ENCODE measurements at places on chromosomes 3 and 15. TPM values are rescaled to one million over a fixed set of nuclear protein-coding genes. Genes with fewer than 3 reads are reported as not detected.

TMEM207 gene
- not detected for total RNA-seq

PROK2 gene
- total RNA-seq = 0.23 TPM

SACM1L gene
- total RNA-seq = 80.3 TPM

PDIA5 gene
- total RNA-seq = 13.3 TPM

SPATA12 gene
- total RNA-seq = not detected

PXYLP1 gene
- 13.6 TPM for total RNA-seq
